ENCODE measurements at places on chromosomes 2 and 18.
A peak's percentile ranks its signal among the peaks of the same experiment; 100 is the strongest.

- DNase-seq: no peak
Measured at GRCh38 chr2:236337465-236338325, 73.5 kb upstream of the ASB18 start.

GRCh38 chr2:218386505-218387368 lies 4.7 kb downstream of the SLC11A1 start:
- DNase-seq: no peak

- no peak for DNase-seq
Measured at GRCh38 chr2:236873636-236874035, 212.1 kb upstream of the COPS8 start.

GRCh38 chr2:54675738-54676137 lies 47.7 kb upstream of the EML6 start:
- DNase-seq: no peak

DNA sequence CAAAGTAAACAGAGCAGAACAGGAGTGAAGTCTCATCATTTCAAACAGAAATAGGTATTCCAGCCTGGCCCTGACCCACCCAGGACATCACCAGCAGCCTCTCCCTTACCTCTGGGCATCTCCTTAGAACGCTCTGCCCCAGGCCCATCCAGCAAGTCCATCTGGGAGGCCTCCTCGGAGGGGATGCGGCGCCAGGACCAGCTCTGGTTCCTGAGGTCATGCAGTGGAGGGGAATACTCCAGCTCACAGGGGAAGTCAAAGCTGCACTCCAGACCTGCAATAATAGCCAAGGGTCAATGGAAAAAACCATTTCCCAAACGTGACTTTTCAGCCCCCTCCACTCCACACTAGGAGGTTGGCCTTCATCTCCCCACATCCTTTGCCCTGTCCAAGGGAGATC lies 226.6 kb downstream of the ALK start:
- no peak for DNase-seq

GRCh38 chr2:119155633-119156032 lies 2.9 kb downstream of the C1QL2 start:
- peak; percentile 5 for DNase-seq

- DNase-seq: no peak
Measured at GRCh38 chr2:20603791-20604190, 47.1 kb downstream of the HS1BP3 start.

Measured in right kidney (tissue), 9 donors.